NCI-H1417 treated with DMSO at 0.1 percent for 48 hours (cell line): ENCODE measurements at places on chromosomes 12 and 14.

GRCh38 chr14:36226164-36226563, 49.6 kb upstream of the PTCSC3 start:
- no peak for DNase-seq

DNA sequence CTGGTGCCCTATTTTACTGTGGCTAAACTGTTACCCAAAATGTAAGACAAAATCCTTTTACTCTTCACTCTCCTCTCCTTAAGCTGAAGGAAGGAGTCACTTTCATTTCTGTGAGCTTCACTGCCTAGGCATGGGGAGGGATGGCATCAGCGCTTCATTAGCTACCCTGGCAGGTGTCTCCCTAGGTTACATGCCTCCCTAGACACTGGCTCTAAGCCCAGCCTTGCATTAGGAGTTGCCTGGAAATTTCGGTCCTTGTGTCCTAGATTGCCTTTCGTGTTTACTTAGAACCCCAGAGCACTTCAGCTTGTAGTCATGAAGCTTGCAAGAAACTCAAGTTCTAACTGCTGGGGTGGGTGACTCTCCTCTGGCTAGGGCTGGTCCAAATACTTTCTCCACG, 520.5 kb upstream of the STXBP6 start:
- no peak for DNase-seq

DNA sequence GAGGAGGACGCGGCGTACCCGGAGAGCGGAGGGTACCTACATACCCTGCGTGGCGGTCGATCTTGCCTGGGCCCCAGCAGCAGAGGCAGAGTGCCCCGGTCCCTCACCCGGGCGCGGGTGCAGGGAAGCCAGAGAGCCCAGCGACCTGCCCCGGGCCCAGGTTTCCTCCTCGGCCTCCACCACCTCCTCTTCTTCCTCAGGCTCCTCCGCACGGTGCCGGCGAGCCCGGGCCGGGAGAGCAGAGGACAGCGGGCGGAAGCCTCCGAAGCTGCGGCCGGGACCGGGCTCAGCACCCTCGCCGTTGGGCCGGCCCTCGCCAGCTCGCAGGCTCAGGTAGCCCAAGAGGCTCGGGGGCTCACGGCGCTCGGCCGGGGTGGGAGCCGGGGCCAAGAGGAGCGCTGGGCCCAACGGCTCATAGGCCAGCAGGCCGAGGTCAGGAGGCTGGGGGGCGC, 6.6 kb downstream of the ZNF219 start:
- no peak for DNase-seq

DNA sequence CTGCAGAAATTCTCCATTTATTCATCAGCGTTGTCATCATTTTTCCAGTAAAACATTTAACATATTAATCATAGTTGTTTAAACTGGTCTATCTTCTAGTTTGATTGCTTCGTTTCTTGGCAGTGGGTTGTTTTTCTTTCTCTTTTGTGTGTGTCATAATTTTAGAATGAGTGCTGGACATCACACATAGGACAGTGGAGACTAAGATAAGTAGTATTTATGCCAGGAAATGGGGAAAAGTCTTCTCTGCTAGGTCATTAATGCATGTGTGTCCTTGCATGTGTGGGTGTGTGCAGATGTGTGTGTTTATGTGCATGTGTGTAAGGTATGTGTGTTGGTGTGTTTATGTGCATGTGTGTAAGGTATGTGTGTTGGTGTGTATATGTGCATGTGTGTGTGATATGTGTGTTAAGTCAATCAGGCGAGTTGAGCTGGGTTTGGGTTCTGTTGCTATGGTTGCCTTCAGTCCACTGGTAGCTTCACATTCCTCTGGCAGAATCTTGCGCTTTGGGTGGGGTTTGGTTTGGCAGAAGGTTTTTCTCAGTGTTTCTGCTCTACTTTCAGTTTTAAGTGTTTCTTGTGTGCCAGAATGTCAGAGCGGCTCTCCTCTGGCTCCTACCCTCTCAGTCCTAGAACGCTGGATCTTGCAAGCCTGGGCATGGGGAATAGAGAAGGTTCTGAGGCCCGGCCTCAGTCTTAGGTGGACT, 7.8 kb upstream of the ADGRD1 start:
- DNase-seq, result no peak

DNA sequence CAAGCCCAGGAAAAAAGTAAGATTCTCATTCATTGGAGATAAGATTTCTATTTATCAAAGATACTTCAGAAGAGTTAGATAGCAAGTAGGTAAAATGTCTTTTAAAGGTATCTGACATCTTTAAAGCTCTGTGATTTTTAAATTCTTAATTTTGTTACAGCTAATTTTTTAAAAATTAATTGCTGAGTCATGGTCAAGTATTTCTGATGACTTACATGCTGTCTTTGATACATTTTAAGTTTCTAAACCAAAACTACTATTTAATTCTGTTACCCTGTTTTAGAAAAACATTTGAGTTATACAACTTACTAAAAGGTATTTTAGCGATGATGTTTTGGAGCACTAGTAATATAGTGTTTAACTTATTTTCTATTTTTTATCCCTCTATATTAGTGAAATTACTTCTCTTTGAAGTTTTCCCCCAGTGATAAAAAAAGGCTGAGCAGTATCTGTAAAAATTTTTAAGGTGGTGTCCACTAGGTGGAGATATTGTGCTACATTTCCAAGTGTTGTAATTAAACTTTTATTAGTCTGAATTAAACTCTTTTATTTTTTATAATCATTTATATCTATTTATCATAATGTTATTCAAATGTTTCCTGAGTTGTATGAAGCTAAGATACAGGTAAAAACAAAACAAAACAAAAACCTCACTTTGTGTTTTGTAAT, 11.5 kb downstream of the ALG10 start:
- DNase-seq, result no peak

DNA sequence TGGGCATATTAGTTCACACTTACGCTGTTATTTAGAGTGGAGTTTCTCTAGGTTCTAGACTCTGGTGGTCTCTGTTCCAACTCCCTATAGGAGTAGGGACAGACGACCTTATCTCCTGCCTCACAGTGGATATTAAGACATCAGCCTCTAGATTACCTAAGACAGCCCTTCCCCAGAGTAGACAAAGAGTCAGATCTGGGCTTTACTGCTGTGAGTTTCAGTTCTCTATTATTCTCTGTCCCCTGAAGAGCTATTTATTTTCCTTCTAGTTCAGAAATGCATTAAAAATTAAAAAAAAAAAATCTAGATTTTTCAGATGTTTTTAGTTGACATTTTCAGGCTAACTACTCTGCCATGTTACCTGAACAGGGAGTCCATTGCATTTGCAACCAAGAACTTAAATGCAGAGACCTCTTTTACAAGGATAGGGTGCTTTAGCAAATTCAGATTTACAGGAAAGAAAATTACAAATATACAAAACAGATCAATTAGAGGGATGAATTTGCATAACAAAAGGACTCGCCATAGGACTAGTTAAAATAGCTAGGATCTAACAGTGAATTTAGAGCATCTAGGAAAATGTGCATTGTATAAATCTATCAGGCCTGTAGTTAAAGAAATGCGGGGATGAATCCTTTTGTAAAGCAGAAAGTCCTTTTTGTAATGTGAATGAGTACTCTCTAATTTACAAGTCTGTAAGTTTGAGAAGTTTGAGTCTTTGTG, 381.4 kb downstream of the APAF1 start:
- no peak for DNase-seq

GRCh38 chr14:89179891-89180404, 237.1 kb downstream of the FOXN3 start:
- DNase-seq, result no peak

GRCh38 chr14:97581016-97581415, 783.8 kb downstream of the VRK1 start:
- no peak for DNase-seq
